ENCODE measurements at places on chromosomes 12 and 14. TPM values are rescaled to one million over a fixed set of nuclear protein-coding genes. Genes with fewer than 3 reads are reported as not detected.

DLST gene
- total RNA-seq, result 68.7 TPM

TAS2R42 gene
- total RNA-seq, result not detected

NFKBIA gene
- 252 TPM for total RNA-seq

- H3K27me3 ChIP-seq, result peaks cover 15% of the 10 kb centered on the region
- H3K4me1 ChIP-seq, result no peaks in the 10 kb centered on the region
- H3K36me3 ChIP-seq, result no peaks in the 10 kb centered on the region
- no peak overlapping the region for H3K27ac ChIP-seq
Observed at GRCh38 chr12:130014485-130014807, 110.6 kb upstream of the TMEM132D start.

DNA sequence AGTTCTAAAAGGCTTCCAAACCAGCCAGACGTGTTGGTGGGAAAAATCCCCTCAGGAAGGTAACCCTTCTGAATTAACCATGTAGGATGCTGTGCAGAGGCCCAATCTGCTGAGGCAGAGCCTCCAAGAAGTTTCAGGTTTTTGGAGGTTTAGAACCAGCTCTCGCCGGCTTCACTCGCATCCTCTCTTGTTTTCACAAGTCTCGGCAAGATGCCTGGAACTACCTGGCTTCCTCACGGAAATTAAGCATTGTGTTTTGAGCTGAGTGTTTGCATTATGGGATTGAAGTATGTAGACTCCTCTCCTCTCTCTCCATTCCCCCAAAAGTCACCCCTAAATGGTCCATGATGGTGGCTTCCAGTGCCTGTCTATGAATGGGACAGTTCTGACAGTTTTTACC is 20.6 kb downstream of the LTBP2 start:
- no peaks in the 10 kb centered on the region for H3K36me3 ChIP-seq
- H3K27ac ChIP-seq, result no peak overlapping the region
- H3K27me3 ChIP-seq, result no peaks in the 10 kb centered on the region
- DNase-seq, result no peak

- peaks cover 14% of the 10 kb centered on the region for H3K4me1 ChIP-seq
- H3K27ac ChIP-seq, result peak overlapping the region; percentile 85
- no peaks in the 10 kb centered on the region for H3K36me3 ChIP-seq
- peak overlapping the region; percentile 6 for H3K4me3 ChIP-seq
Observed at GRCh38 chr12:56040963-56041551, 661 bp upstream of the RPS26 start.

- no peaks in the 10 kb centered on the region for H3K27me3 ChIP-seq
- no peak overlapping the region for H3K4me3 ChIP-seq
- no peaks in the 10 kb centered on the region for H3K4me1 ChIP-seq
- H3K27ac ChIP-seq, result no peak overlapping the region
- no peaks in the 10 kb centered on the region for H3K36me3 ChIP-seq
Observed at GRCh38 chr12:14905269-14906004, 19.8 kb upstream of the MGP start.

GRCh38 chr12:100127766-100128511 is 14.7 kb downstream of the BLTP3B start:
- H3K36me3 ChIP-seq, result no peaks in the 10 kb centered on the region
- peaks cover 10% of the 10 kb centered on the region for H3K4me1 ChIP-seq
- no peaks in the 10 kb centered on the region for H3K27me3 ChIP-seq
- no peak overlapping the region for H3K4me3 ChIP-seq

- H3K27ac ChIP-seq, result no peak overlapping the region
- H3K36me3 ChIP-seq, result no peaks in the 10 kb centered on the region
- H3K27me3 ChIP-seq, result no peaks in the 10 kb centered on the region
- DNase-seq, result no peak
Observed at GRCh38 chr12:62654326-62655241, 188.0 kb downstream of the MON2 start.
